Stimulated activated CD4-positive, alpha-beta T cell treated with anti-CD3 and anti-CD28 coated beads, Interleukin-15, amount 100 ng/mL, for 1 hour (primary cell): ENCODE measurements at places on chromosomes 1 and 21.
A peak's percentile ranks its signal among the peaks of the same experiment; 100 is the strongest.

GRCh38 chr1:34470401-34470800 is 284.4 kb upstream of the GJB5 start:
- no peak for DNase-seq

DNA sequence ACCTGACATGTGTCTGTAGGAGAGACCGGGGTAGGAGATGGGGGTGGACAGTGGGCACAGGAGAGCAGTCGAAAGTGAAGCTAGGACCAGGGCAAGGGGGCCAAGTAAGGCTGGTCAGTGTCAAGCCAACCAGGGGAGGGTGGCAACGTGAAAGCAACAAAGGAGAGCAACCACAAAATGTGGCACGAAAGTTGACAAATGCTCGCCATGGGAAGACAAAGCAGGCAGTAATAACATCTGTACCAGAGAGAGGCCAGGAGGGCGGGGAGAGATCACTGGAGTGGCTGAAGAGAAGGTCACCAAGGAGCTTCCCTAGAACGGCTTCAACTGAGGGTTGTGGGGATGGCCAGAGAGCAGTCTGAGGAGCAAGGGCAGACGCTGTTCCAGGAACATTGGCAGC is 17.0 kb downstream of the QSOX1 start:
- DNase-seq, result no peak

- DNase-seq, result no peak
These were observed 1353.2 kb upstream of the ADGRL2 start for GRCh38 chr1:80447526-80447925.

DNA sequence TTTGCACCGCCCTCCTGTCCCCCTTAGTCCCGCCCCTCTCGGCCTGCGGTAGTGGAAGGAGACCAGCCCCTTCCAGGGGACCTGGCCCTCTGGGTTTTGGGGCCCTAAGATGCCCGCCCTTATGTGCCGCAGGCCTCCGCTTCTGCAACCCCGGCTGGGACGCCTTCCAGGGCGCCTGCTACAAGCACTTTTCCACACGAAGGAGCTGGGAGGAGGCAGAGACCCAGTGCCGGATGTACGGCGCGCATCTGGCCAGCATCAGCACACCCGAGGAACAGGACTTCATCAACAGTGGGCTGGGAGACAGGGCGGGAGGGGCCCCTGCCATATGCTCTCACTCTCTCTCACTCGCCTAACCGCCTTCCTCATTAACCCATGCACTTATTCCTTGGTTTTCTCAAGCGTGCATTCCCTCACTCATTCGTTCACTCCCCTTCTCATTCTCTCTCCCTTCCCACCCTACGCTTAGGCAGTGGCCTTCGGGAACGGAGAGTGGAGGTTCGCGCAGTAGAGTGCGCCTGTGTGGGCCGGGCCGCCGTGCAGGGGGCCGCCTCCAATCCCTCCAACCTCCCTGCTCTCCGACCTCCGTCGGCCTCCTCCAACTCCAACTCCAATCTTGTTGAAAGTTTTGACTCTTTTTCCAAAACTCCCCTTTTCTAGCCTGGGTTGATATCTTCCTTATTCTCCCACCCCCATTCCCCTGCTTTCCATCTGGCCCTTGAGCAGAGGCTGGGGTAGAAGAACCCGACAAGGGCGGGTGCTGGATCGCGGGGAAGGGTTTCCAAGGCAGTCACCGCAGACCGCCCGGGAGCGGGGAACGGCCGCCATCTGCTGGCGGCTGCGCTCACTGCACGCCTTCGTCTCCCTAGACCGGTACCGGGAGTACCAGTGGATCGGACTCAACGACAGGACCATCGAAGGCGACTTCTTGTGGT is 15.2 kb downstream of the BCAN start:
- DNase-seq, result peak; percentile 71

- no peak for DNase-seq
These were observed 19.1 kb upstream of the TMEM183A start for GRCh38 chr1:202987922-202988583.

DNA sequence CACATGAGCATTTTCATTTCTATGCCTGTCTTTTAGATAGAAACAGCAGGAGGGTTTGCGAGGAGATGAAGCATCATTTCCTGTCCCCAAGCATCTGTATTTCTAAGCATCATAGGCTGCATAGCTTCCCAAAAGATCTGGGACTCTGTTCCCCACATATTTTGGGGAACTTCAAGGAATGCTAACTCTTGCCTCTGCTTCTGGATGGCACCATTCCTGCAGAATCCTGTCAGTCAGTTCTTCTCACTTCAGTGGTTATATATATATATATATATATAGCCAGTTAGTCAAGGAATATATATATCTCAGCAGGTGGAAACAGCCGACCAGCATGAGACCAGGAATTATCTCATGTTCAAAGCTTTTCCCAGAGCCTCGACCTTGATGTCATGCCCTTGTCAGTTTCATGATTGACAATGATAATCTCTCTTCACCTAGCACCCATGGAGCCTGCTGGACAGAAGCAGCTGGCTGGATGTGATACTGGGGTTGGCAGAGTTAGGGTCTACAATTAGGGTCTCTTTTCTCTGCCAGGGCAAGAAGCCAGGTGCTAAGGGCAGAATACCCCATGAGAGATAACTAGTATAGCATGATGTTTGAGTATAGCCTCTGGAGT is 2.4 kb downstream of the PFKFB2 start:
- no peak for DNase-seq

DNA sequence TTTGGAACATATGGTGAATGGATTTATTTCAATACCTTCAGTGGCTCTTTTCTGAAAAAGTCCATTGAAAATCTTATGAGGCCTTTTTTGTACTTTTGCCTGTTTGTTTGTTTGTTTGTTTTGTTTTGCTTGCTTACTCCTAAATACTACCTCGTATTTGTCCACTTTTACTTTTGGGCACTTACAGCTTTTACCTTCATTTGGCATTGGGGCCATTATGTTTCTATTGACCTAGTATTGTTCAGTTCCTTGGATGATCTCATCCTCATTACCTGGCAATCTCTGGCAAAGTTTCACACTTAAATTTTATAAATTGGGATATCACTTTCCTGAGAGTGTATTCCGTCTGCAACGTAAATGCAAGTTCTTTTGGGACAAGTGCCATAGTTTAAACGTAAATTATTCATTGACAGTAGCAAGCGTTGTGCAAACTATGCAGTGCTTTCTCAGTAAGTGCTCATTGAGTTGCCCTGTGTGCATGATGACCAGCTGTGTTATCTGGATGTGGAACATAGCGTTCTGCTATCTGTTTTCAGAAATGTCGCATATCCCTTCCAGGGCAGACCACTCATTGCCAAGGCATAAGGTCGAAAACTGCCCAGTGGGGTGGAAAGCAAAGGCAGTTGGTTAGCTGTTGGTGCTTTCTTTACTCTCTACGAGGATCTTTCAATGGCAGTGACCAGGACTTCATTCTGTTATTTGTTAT is 51.1 kb downstream of the LRRC8D start:
- no peak for DNase-seq
